COR-L47 (cell line): ENCODE measurements at places on chromosomes 7 and 10.
A peak's percentile ranks its signal among the peaks of the same experiment; 100 is the strongest.

DNA sequence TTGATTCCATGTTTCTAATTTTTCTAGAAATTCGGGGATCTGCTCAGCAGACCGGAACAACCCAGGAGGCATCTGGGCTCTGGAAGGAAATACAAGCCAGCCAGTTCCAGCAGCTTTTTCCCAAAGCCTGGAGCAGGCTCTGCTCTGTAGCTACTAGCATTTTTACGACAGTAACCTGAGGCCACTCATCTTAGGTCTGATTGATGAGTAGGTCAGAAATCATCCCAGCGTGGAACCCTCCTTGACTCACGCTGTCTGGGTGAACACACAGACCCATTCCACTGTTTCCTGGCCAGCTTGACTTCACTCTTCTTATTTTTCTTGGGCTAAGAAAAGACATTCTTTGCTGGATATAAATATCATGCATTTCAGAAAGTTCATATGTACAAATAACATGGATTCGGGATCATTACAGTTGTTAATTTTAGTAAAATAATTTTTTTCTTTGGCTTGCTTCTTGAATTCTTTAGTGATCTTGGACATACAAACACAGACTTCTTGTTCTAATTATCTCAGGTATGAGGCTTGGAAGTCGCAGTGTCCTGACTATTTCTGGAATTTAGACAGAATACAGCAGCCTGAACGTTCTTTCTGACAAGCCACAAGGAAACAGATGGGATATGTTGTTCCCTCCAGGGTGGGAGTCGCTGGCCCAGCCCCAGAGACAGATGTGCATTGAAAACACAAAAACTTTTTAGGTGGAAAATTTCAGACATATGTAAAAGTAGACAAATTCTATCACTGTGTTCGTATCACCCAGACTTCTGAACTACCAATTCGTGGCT is 54.6 kb upstream of the PITRM1 start:
- DNase-seq, result no peak

GRCh38 chr10:114492351-114493037 is 88.2 kb upstream of the AFAP1L2 start:
- DNase-seq, result no peak

DNA sequence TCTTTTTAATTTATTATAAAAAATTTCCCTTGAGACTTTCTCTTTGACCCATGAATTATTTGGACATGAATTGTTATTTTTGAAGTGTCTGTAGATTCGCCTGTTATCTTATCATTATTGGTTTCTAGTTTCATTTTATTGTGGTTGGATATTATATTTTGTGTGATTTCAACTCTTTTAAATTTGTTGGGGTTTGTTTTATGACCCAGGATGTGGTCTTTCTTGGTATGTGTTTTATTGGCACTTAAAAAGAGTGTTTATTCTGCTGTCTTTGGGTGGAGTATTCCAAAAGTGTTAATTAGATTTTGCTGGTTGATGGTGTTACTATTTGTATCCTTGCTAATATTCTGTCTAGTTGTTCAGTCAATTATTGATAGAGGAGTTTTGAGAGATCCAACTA is 50.5 kb upstream of the GPR141 start:
- no peak for DNase-seq

GRCh38 chr10:19815731-19816410 is 361 bp upstream of the PLXDC2 start:
- no peak for DNase-seq

- peak; percentile 20 for DNase-seq
Measured at GRCh38 chr7:73526896-73527821, 5.1 kb upstream of the BAZ1B start.

GRCh38 chr10:88243836-88244730 is 339.0 kb downstream of the RNLS start:
- no peak for DNase-seq

DNA sequence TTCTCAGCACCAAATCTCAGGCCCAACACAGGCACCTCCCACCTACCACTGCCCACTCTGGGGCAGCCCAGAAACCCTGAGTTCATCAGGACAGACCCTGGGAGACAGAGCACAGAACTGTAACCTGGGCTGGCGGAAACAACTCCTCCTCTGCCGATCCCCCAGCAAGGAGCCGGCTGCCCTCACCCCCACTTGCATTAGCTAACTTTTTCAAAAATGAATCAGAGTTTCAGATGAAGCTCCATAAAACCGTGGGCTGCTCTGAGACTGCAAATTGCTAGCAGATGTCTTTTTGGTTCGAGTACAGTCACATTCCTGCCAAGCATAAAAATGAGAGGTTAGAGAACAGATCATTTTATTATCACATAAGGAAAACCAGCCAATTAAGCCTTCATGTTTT is 93.4 kb upstream of the PARD3 start:
- no peak for DNase-seq

- no peak for DNase-seq
Measured at GRCh38 chr10:126959906-126960685, 54.9 kb downstream of the DOCK1 start.

DNA sequence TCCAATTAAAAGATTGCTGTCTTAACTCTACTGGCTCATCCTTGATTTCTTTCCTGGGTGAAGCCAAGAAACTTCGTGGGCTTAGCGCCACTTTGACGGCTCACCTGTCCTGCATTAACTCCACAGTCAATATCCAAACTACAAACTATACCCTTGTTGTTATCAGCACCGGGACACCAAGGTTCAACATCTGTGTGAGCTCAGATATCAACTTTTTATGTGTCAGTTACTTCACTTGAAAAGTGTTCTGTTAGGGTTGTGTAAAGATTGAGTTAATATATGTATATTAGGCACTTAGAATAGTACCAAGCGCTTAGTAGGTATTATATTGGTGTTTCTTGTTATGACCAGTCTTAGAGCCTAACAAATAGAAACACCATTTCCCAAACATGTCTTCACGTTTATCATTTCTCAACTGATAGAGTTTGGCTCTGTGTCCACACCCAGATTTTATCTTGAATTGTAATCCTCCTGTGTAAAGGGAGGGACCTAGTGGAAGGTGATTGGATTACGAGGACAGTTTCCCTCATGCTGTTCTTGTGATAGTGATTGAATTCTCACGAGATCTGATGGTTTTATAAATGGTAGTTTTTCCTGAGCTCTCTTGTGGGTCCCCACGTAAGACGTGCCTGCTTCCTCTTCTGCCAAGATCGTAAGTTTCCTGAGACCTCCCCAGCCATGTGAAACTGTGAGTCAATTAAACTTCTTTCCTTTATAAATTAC is 19.0 kb upstream of the ST8SIA6 start:
- DNase-seq, result no peak

DNA sequence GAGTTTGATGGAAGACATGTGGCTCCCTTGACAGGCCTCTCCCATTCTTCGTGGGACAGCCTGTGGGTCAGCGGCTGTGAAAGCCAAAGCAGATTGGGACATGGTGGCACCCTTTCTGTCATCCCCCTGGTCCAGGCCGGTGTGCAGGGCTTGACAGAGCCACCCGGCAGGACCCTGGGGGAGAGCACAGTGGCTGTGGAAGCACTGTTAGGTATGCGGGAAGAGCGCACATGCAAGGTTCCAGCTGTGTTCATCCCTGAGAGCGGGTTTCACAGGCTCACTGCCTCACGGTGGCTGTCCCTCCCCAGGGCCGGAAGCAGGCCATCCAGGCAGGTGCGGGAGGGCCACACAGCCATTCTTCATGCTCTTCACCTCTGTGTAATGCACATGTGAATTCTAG is 29.8 kb downstream of the SHH start:
- no peak for DNase-seq

DNA sequence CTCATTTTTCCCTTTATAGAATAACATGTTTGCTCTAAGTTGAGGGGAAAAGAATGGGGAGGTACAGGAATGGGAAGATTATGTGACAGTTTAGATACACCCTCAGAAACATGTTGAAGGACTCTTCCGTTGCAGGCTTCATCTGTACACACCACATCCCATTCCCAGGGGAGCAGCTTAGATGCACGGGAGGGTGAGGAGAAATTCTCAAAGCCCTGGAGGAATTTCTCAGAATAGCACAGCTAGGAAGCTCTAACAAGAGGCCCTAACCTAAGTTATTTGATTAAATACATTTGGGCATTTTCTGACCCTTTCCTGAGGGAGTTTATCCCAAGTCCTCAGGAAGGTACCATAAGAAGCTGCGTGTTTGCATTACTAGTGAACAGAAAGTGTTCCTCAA is 660.2 kb upstream of the IGFBP3 start:
- DNase-seq, result no peak

GRCh38 chr10:80158598-80159127 is 26.1 kb downstream of the PLAC9 start:
- peak; percentile 67 for DNase-seq

DNA sequence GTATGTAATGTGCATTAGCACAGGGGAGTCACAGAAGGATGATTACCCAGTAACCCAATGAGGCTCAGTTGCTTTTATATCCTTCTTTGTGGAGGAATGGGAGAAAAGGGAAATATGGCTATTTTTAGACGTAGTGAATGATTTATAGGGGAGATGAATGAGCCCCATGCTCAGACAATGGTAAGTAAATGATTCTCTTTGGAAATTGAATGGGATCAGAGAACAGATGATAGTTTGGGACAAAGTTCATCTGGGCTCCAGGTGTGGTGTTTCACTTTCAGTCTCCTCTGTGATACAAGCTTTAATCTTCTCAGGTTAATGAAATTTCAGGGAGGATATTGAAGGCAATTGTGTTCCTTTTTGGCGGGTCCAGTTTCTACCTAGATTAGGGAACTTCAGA is 63.0 kb upstream of the MPP7 start:
- DNase-seq, result no peak

GRCh38 chr7:147235645-147236382 is 1119.2 kb downstream of the CNTNAP2 start:
- DNase-seq, result no peak
